ENCODE measurements at places on chromosomes 7 and 10. TPM values are rescaled to one million over a fixed set of nuclear protein-coding genes. Genes with fewer than 3 reads are reported as not detected.

Gene C10orf53
- total RNA-seq, result not detected

Gene RASA4B
- 1.7 TPM for total RNA-seq

Gene HOXA11
- total RNA-seq, result not detected

Gene RHOBTB1
- total RNA-seq, result 46.5 TPM

Gene GATA3
- 17.6 TPM for total RNA-seq

Gene SLC26A3
- total RNA-seq, result not detected

Gene ZCWPW1
- total RNA-seq, result 2.6 TPM

Gene TWNK
- 12.9 TPM for total RNA-seq

Gene SEMA3E
- total RNA-seq, result 3.7 TPM

Gene GOLGA7B
- not detected for total RNA-seq

Gene ATG9B
- 1.8 TPM for total RNA-seq

Gene KCNH2
- total RNA-seq, result 4.6 TPM

Gene TBATA
- not detected for total RNA-seq

Gene CISD1
- 32.2 TPM for total RNA-seq

Gene ZNF511
- 23.8 TPM for total RNA-seq

Gene SHH
- 0.16 TPM for total RNA-seq

Gene PGAM2
- 0.70 TPM for total RNA-seq

Gene LRRC17
- total RNA-seq, result 63.4 TPM

Gene SEMA3D
- 17.7 TPM for total RNA-seq

Gene MSMB
- total RNA-seq, result not detected

Gene NPTX2
- 2.4 TPM for total RNA-seq

Gene RPEL1
- total RNA-seq, result not detected

Gene SHTN1
- 25.3 TPM for total RNA-seq

Gene CALML5
- total RNA-seq, result not detected

Gene GIMAP7
- not detected for total RNA-seq

Gene AMPH
- 3.3 TPM for total RNA-seq

Gene CUBN
- 2.7 TPM for total RNA-seq

Gene ELFN1
- 18.0 TPM for total RNA-seq

Gene PARD3
- 35.9 TPM for total RNA-seq

Gene TAS2R5
- 1.5 TPM for total RNA-seq

Gene LRMDA
- total RNA-seq, result 2.2 TPM

Gene LRRC18
- total RNA-seq, result not detected

Gene GPNMB
- total RNA-seq, result 0.91 TPM

Gene ZNF425
- 7.1 TPM for total RNA-seq

Gene CLDN3
- 0.68 TPM for total RNA-seq

Gene CYCS
- total RNA-seq, result 118 TPM

Gene CYP26C1
- total RNA-seq, result not detected

Gene PPP1R3C
- total RNA-seq, result 4.9 TPM

Gene SNX10
- total RNA-seq, result 5.4 TPM

Gene PLEKHS1
- total RNA-seq, result not detected

Gene CDC14C
- 0.17 TPM for total RNA-seq

Gene TBRG4
- total RNA-seq, result 65.2 TPM

Gene PLEKHA1
- total RNA-seq, result 30.9 TPM

Gene NRG3
- total RNA-seq, result 2.3 TPM

Gene ATP6V0E2
- 14.2 TPM for total RNA-seq

Gene SFTPA1
- not detected for total RNA-seq

Gene PARG
- 36.4 TPM for total RNA-seq

Gene PDE1C
- 14.9 TPM for total RNA-seq

Gene CLDN15
- 8.7 TPM for total RNA-seq

Gene DNTT
- total RNA-seq, result not detected

Gene CRHR2
- not detected for total RNA-seq

Gene FEZF1
- 0.61 TPM for total RNA-seq

Gene PCLO
- 3.0 TPM for total RNA-seq

Data from astrocyte (in vitro differentiated cells and primary cell).